ENCODE measurements at places on chromosomes 7 and 10.

- DNase-seq = no peak
Observed at GRCh38 chr7:90618876-90619275, 22.8 kb downstream of the CDK14 start.

DNA sequence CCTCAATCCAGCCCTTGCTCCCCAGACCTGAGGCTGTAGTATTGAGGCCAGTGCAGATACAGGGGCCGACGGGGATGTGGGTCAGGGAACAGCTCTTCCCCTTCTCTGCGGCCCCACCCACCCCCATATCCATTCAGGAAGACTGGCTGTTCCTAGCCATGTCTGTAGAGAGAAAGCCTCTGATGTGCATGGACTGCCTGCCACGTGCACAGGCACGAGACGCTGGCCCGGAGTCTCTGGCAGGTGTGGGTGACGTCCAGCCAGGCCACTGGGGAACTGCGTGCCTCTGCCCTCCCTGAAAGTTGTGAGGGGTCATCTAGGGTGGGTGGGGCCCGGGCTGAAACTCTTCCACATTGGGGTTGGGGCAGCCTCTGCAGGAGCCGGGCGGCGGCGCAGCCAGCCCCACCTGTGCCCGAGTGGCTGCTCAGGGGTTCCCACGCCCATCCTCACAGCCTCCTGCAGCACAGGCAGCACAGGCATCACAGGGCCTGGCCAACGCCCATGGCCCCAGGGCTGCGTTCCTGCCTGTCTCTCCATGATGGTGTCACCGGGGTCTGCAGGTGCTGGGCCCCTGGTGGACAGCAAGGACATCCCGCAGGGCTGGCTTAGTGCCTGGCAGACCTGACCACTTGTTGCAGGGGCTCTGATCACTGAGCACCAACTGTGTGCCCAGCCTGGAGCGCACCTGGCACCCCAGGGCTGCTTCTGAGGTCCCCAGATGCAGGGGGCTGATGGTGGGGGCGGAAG is 27.5 kb downstream of the MICALL2 start:
- DNase-seq = no peak

DNA sequence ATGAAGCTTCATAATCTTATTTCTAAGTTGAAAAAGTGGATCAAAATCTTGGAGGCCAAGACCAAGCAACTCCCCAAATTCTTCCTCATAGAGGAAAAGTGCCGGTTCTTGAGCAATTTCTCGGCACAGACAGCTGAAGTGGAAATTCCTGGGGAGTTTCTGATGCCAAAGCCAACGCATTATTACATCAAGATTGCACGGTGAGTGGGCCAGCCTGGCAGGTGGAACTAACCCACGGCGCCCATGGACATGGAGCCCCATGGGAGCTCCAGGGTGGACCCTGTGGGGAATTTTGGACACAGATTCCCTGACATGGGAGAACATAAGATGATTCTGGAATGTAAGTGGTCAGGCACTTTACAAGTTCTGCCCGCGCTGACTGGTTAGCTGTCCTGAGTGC is 125.9 kb downstream of the TRRAP start:
- DNase-seq = no peak

- no peak for DNase-seq
Observed at GRCh38 chr10:50866317-50866716, 19.1 kb downstream of the A1CF start.
